ENCODE measurements at places on chromosomes 7 and 10. TPM values are rescaled to one million over a fixed set of nuclear protein-coding genes. Genes with fewer than 3 reads are reported as not detected.

Gene CFAP70
- polyA plus RNA-seq: 4.2 TPM

Gene VSIR
- polyA plus RNA-seq: 17.1 TPM

Gene CCDC136
- polyA plus RNA-seq: 10.9 TPM

Gene HYAL4
- polyA plus RNA-seq: not detected

Gene CYP3A7
- polyA plus RNA-seq: 0.20 TPM

Gene CYP2C18
- polyA plus RNA-seq: not detected

DNA sequence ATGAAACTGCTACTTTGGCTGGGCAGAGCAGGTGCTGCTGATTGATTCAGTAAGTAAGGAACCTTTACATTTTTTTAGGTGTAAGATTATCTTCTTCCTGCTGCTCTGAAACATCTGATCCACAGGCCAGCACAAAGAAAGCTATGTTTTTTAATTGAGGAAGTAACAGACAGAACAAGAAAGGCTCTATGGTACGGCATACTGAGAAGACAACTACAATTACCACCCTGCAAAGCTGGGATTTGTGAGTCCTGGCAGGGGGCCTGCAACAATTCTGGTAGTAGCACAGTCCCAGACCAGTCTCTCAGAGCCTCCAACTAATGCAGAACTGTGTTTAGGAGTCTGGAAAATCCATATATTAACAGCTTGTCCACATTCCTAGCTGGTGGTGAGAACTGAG lies 103.0 kb upstream of the LRRTM3 start:
- no peak for DNase-seq

DNA sequence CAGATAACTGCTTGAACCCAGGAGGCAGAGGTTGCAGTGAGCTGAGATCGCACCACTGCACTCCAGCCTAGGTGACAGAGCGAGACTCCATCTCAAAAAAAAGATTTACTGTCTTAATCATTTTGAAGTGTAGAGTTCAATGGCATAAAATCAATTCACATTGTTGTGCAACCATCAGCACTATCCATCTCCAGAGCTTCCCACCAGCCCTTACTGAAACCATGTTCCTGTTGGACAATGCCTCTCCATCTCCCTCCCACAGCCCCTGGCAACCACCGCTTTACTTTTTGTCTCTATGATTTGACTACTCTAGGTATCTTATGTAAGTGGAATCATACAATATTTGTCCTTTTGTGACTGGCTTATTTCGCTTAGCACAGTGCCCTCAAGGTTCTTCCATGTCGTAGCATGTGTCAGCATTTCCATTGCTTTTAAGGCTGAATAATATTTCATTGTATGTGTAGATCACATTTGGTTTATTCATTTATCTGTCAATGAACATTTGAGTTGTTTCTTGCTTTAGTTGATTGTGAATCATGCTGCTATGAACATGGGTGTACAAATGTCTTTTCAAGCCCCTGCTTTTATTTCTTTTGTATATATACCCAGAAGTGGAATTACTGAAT lies 33.1 kb downstream of the NACAD start:
- DNase-seq: no peak

- DNase-seq: no peak
Observed at GRCh38 chr10:130003787-130004613, 39.9 kb upstream of the EBF3 start.

GRCh38 chr7:10117815-10118214 lies 855.9 kb upstream of the PHF14 start:
- DNase-seq: no peak

- DNase-seq: no peak
Observed at GRCh38 chr7:106811472-106811871, 53.6 kb upstream of the PIK3CG start.

- no peak for DNase-seq
Observed at GRCh38 chr10:22333167-22333974, 11.9 kb upstream of the SPAG6 start.

DNA sequence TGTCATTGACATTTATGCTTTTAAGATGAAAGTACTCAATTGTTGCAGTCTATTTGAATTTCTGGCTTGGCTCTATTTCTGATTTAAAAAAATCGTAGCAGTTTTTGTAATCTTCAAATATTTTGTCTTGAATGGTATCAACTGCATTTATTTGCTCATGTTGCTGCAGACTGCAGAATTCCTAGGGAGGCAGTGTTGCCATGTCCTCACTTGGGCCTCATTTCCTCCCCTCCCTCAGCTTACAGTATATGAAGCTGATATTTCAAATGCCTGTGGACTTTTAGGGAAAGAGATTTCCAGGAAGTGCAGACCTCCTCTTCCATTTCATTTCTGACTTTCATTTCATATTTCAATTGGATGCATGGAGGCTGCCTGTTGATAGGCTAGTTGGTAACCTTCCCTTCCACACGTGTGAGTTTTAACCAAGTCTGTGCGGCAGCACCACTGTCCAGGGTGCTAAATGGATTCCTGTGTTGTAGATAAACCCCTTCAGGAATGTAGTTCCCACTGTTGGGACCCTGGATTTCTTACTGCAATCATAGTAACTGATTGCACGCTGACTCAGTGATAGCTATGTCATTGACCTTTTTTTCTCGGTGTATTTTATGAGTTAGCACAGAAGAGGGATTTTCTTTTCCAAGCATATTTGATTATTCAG lies 17.5 kb downstream of the VPS50 start:
- no peak for DNase-seq

- DNase-seq: no peak
Observed at GRCh38 chr7:17942231-17942630, 1.9 kb upstream of the SNX13 start.

DNA sequence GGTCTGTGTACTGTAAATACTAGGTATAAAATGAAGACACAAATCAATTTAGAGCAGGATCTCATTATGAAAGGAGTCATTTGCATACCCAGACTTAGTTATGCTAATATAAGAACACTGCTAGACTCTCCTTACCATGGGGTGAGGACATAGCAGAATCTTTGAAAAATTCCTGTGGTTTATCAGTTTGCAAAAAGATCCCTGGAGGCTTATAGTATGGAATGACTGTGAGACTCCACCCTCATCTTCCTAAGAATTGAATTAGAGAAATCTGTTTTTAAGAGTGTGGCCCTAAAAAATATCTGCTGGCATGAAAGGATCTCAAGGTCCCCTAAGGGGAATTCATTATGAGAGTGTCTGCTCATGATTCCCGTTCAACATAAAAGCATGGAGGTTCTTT lies 63.2 kb downstream of the WNT2 start:
- DNase-seq: no peak

DNA sequence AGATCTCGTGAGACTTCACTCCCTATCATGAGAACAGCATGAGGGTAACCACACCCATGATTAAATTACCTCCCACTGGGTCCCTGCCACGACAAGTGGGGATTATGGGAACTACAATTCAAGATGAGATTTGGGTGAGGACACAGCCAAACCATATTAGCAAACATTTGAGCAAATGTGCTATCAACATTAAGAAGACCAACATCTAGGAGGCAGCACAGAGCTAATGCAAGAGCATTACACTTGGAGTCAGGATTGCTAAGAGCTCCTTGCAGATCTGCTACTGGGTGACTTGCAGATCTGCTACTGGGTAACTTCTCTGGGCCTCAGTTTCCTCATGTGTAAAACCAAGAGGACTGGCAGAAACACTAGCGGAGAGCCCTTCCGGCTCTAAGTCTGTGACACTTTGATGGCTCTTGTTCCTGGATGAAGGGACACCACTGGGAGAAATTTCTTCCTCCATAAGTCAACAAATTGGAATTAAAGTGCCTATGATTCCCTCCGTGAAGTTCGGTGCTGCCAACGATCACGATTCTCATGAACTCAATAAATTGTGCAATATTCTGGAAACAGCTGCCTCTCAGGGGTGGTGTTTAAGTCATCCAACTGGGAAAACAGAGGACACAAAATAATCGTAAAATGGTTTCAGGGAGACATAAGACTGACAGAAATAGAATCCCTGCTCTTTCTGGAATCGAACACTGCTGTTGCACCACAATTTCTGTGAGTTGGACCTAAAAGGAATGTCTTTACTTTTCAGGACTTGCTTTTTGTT lies 115.8 kb upstream of the ITGB1 start:
- DNase-seq: no peak

DNA sequence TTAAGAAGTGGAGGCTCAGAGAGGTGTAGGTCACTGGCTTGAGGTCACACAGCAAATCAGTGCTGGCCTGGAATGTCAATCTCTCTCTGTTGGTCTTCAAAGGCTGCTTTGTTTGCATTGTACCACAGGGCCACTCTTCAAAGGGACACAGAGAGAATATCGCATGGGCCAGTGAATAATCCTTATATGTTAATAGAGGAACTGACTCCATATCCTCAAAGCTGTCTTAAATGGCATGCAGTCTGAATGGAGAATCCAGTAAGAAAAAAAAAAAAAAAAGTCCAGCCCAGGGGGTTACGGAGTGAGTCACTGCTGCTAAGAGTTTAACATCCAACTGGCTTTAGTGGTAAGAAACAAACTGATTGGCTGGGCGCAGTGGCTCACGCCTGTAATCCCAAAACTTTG lies 54.1 kb downstream of the NRAP start:
- no peak for DNase-seq

GRCh38 chr7:81753392-81753791 lies 16.5 kb downstream of the HGF start:
- no peak for DNase-seq

DNA sequence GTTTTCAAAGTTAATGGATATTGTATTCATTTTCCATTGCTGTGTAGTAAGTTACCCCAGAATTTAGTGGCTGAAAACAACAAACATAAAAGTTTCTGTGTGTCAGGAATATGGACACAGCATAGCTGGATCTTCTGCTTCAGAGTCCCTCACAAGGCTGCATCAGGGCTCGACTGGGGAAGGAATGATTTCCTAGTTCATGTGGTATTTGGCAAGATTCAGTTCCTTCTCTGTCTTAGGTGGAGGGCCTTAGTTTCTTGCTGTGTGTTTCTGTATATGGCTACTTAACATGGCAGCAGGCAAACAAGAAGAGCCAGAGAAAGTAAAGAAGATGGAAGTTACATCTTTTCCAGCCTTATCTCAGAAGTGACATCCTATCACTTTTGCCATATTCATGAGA lies 51.1 kb downstream of the TPST1 start:
- no peak for DNase-seq

DNA sequence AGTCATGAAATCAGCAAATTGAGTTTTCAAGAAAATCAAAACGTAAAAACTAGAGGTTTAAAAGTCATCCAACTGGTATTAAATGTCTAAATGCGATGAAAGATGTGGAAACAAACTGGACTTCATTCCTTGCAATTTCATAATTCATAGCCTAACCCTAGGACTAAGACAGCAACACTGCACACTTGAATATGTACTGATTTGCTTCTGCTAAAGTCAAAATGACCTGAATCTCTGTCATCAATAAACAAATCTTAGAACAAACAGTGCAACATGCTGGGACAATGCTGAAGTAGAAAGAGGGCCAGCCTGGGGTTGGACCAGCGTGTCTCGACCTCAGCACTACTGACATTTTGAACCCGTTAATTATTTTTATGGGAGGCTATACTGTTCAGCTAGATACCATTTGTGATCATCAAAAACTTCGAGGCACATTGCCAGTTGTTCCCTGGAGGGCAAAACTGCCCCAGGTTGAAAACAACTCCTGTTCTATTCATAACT lies 47.1 kb downstream of the MYOF start:
- no peak for DNase-seq

DNA sequence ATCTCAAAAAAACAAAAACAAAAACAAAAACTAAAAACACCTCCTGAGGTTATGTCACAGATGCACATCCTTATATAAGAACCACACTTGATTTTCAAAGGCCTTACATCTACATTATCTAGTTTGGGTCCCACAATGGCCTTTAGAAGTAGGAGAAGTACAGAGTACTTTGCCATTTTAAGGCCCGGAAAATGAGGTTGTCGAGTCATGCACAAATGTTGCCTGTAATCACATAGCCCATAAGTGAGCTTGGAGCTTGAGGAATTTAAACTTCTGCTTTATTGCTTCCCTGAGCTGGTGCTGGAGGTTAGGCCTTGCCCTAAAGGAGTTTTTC lies 9.7 kb upstream of the MKRN1 start:
- no peak for DNase-seq

DNA sequence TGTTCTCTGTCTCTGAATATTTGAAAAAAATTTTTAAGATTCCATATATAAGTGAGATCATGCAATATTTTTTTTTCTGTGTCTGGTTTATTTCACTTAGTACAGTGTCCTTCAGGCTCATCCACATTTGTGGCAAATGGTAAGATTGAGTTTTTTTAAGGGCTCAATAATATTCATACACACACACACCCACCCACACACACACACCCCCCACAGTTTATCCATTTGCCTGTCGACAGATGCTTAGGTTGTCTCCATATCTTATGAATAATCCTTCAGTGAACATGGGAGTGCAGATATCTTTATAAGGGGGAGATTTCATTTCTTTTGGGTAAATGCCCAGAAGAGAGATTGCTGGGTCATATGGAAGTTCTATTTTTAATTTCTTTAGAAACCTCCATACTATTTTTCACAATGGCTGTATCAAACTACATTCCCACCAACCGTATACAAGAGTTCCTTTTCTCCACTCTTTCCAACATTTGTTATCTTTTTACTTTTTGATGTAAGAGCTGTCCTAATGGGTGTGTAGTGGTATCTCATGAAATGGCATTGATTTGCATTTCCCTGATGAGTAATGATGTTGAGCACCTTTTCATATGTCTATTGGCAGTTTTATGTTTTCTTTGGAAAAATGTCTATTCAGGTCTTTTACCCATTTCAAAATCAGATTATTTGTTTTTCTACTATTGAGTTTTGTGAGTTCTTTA lies 35.0 kb downstream of the AUTS2 start:
- DNase-seq: no peak

- no peak for DNase-seq
Observed at GRCh38 chr7:74306004-74306729, 17.0 kb downstream of the CLIP2 start.

DNA sequence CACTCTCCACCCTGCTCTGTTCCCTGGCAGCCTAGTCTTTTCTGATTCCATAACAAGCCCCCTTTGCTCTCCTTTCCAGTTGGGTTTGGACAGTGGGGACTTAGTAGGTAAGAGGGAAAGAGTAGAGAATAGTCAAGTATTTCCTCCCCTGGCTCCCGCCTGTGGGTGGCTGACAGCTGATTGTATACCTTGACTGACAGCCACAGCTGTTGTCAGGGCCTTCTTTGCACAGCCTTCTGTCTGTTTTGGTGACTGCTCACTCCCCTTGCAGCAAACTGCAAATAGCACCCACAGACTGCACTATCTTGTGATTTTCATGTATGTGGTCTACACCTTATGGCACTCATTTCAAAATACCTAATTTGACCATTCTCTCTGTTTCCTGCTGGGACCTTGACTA lies 486.3 kb downstream of the ACTR3B start:
- DNase-seq: no peak

DNA sequence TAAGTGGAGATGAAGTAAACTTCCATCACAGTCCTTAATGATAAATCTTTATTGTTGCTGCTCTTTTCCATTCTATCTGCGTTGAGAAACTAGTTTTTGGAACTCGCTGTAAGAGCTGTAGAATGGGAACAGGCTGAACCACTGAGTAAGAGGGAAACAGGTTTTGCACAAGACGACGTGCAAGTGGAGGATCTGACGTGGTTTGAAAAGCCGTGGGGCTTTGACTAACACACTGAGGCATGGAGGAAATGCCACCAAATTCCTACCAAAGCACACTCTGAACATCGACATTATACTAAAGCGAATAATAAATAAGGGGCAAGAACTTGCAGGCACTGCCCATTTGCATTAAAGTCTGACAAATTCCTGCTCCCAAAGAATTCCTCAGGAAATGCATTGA lies 160.6 kb downstream of the KLF6 start:
- no peak for DNase-seq

All from adrenal gland (tissue), 19 donors.